Thymus (tissue), 14 donors: ENCODE measurements at places on chromosomes 5 and 9. TPM values are rescaled to one million over a fixed set of nuclear protein-coding genes. Genes with fewer than 3 reads are reported as not detected.

DNA sequence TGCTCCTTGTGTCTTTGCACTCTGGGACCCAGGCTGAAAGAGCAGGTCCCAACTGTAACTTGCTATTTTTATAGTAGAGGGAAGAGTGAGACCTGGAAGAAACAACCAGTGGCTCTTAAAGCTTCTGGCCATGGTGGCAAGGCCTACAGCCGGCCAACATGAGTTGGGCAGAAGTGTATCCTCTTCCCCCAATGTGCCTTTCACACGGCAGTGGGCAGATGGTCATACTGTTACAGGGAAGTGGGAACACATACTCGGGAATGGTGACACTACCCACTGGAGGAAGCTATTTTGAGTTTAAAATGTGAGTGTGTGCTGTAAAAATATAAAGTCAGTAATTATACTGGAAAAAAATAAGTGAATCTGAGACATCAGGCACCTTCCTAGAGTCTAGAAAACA lies 116.0 kb downstream of the MVB12B start:
- H3K4me1 ChIP-seq, result peaks cover 7% of the 10 kb centered on the region
- no peak overlapping the region for H3K27ac ChIP-seq
- H3K27me3 ChIP-seq, result no peaks in the 10 kb centered on the region
- H3K36me3 ChIP-seq, result no peaks in the 10 kb centered on the region
- no peak overlapping the region for H3K4me3 ChIP-seq

DNA sequence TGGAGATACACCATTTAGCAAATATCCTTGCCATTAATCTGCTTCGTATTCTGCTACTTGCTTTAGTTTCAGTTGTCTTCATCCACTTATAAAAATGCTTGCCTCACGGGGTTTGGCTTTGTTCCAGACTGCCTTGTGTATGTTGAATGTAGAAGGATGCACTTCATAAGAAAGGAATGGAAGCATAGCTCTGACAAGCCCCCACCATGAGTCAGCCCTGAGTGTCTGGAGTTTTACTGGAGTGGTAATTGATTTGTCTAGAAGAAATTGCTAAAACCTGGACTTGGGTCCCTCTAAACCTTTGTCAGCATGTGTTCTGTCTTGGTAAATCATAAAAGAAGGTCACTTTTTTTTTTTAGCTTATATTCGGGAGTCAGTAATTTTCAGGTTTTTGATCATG lies 4.6 kb downstream of the TEX48 start:
- H3K36me3 ChIP-seq, result no peaks in the 10 kb centered on the region
- H3K4me3 ChIP-seq, result no peak overlapping the region
- H3K4me1 ChIP-seq, result no peaks in the 10 kb centered on the region
- no peaks in the 10 kb centered on the region for H3K27me3 ChIP-seq
- peak; percentile 28 for DNase-seq
- no peak overlapping the region for H3K27ac ChIP-seq

GRCh38 chr9:115121181-115121580 lies 3.2 kb upstream of the TNC start:
- DNase-seq, result no peak
- H3K4me3 ChIP-seq, result no peak overlapping the region
- peaks cover 29% of the 10 kb centered on the region for H3K27me3 ChIP-seq
- H3K27ac ChIP-seq, result no peak overlapping the region
- no peaks in the 10 kb centered on the region for H3K4me1 ChIP-seq
- no peaks in the 10 kb centered on the region for H3K36me3 ChIP-seq

GRCh38 chr9:37997636-37998374 lies 71.2 kb downstream of the SHB start:
- peaks cover 13% of the 10 kb centered on the region for H3K4me1 ChIP-seq
- H3K36me3 ChIP-seq, result no peaks in the 10 kb centered on the region
- no peaks in the 10 kb centered on the region for H3K27me3 ChIP-seq
- DNase-seq, result no peak
- no peak overlapping the region for H3K27ac ChIP-seq
- no peak overlapping the region for H3K4me3 ChIP-seq

The SPATA31D4 gene
- not detected for total RNA-seq

- DNase-seq, result no peak
- H3K4me3 ChIP-seq, result peak overlapping the region; percentile 50
- peaks cover 45% of the 10 kb centered on the region for H3K27me3 ChIP-seq
- H3K27ac ChIP-seq, result peak overlapping the region; percentile 66
- peaks cover 47% of the 10 kb centered on the region for H3K4me1 ChIP-seq
Measured at GRCh38 chr5:177496727-177497291, 595 bp downstream of the PDLIM7 start.

DNA sequence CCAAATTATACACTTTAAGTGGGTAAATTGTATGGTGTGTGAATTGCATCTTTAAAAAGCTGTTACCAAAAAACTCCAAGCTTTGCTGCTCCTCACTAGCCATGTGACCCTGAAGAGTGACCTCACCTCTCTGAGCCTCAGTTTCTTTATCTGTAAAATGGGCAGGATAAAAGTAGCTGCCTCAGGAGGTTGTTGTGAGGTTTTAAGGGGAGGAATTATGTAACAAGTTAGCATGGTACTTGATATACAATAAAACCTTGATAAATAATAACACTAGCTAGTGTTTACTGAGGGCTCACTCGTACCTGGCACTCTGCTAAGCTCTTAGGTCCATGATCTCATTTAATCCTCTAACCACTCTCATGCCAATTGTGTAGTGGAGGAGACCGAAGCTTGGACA lies 19.0 kb upstream of the PHF19 start:
- DNase-seq, result no peak
- H3K27ac ChIP-seq, result peak overlapping the region; percentile 27
- H3K4me3 ChIP-seq, result no peak overlapping the region
- H3K36me3 ChIP-seq, result no peaks in the 10 kb centered on the region
- H3K27me3 ChIP-seq, result no peaks in the 10 kb centered on the region
- peaks cover 95% of the 10 kb centered on the region for H3K4me1 ChIP-seq

The PRSS3 gene
- total RNA-seq, result 5.7 TPM

- DNase-seq, result no peak
- H3K4me1 ChIP-seq, result no peaks in the 10 kb centered on the region
- no peak overlapping the region for H3K4me3 ChIP-seq
- no peak overlapping the region for H3K27ac ChIP-seq
- H3K36me3 ChIP-seq, result peaks cover 4% of the 10 kb centered on the region
Measured at GRCh38 chr5:119501671-119502179, 49.4 kb downstream of the HSD17B4 start.

- no peaks in the 10 kb centered on the region for H3K36me3 ChIP-seq
- H3K27me3 ChIP-seq, result no peaks in the 10 kb centered on the region
- DNase-seq, result peak; percentile 48
- no peak overlapping the region for H3K27ac ChIP-seq
Measured at GRCh38 chr5:14946815-14947620, 75.4 kb upstream of the ANKH start.

- no peak overlapping the region for H3K4me3 ChIP-seq
- no peaks in the 10 kb centered on the region for H3K36me3 ChIP-seq
- DNase-seq, result no peak
Measured at GRCh38 chr9:101999441-101999840, 261.0 kb upstream of the GRIN3A start.

DNA sequence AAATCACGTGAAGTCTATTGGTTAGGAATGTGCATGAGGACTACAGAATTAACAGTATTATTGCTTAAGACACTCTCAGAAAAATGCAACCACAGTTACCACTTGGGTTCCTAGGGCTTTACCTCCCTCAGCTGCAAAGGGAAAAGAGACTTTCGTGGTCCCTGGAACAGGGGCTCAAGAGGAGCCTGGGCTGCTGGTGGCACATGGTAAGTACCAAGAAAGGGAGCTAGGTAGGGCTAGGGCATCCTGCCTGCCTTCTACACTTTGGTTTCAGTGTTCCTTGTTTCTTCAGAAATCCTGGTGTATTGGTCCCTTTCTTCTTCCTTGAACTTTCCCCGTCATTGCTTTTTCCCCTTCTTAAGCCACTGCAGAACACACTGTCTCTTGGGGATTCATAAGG lies 7.3 kb upstream of the VCAN start:
- H3K27me3 ChIP-seq, result peaks cover 30% of the 10 kb centered on the region
- no peak overlapping the region for H3K27ac ChIP-seq
- no peaks in the 10 kb centered on the region for H3K36me3 ChIP-seq
- H3K4me1 ChIP-seq, result no peaks in the 10 kb centered on the region
- no peak for DNase-seq

- no peaks in the 10 kb centered on the region for H3K4me1 ChIP-seq
- no peak for DNase-seq
- H3K4me3 ChIP-seq, result no peak overlapping the region
- H3K27me3 ChIP-seq, result no peaks in the 10 kb centered on the region
Measured at GRCh38 chr9:91376239-91376638, 14.5 kb upstream of the AUH start.

- no peaks in the 10 kb centered on the region for H3K4me1 ChIP-seq
- H3K27ac ChIP-seq, result no peak overlapping the region
- DNase-seq, result peak; percentile 70
- H3K36me3 ChIP-seq, result no peaks in the 10 kb centered on the region
Measured at GRCh38 chr5:142548739-142549275, 137.1 kb downstream of the FGF1 start.

- H3K4me1 ChIP-seq, result no peaks in the 10 kb centered on the region
- DNase-seq, result no peak
- H3K4me3 ChIP-seq, result no peak overlapping the region
- H3K27me3 ChIP-seq, result no peaks in the 10 kb centered on the region
Measured at GRCh38 chr9:105890046-105890822, 195.9 kb downstream of the TMEM38B start.

The TEX53 gene
- total RNA-seq, result not detected

- no peak overlapping the region for H3K4me3 ChIP-seq
- no peaks in the 10 kb centered on the region for H3K27me3 ChIP-seq
- peaks cover 16% of the 10 kb centered on the region for H3K4me1 ChIP-seq
- no peaks in the 10 kb centered on the region for H3K36me3 ChIP-seq
Measured at GRCh38 chr5:62077387-62077786, 228.6 kb upstream of the KIF2A start.

DNA sequence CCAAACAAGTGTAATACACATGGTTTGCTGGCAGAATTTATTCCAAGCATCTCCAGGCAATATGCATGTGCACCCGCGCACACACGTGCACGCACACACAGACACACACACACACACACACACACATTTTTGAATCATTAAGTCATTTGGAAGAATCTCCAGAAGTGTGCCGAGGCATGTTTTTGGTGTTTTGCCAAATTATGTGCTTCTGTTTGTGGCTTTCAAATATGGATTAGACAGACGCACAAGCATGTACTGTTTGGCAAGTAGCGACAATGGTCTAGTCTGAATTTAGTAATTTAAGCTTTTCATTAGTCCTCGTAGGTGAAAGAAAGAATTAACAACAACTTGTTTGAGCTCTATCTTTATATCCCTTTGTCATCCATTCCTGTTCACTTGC lies 36.7 kb downstream of the NFIB start:
- H3K36me3 ChIP-seq, result no peaks in the 10 kb centered on the region
- no peak overlapping the region for H3K27ac ChIP-seq
- DNase-seq, result no peak
- no peaks in the 10 kb centered on the region for H3K4me1 ChIP-seq
- no peak overlapping the region for H3K4me3 ChIP-seq
- no peaks in the 10 kb centered on the region for H3K27me3 ChIP-seq

DNA sequence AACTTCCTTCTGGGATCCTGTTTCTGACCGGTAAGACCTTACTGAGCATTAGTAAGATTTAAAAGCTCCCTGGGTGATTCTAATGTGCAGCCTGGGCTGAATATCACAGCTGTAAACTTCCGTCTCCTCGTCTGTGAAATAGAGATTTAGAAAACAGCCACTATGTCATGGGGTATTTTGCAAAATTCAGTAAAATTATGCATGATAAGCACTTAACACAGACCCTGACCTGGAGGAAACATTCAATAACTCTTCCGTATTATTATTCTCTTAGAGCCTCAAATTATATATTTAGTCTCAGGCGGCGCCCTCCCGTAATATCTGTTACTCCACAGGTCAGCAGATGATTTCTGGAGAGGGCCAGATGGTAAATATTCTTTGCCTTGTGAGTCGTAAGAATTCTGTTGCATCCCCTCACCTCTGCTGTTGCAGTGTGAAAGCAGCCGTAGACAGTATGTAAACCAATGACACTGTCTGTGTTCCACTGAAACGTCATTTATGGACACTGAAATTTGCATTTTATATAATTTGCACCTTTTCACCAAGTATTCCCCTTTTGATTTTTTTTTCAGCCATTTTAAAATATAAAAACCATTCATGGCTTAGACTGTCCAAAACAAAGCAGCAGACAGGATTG lies 39.2 kb upstream of the RARS1 start:
- H3K4me1 ChIP-seq, result no peaks in the 10 kb centered on the region
- H3K27me3 ChIP-seq, result peaks cover 2% of the 10 kb centered on the region
- H3K27ac ChIP-seq, result no peak overlapping the region
- H3K4me3 ChIP-seq, result no peak overlapping the region
- no peak for DNase-seq

DNA sequence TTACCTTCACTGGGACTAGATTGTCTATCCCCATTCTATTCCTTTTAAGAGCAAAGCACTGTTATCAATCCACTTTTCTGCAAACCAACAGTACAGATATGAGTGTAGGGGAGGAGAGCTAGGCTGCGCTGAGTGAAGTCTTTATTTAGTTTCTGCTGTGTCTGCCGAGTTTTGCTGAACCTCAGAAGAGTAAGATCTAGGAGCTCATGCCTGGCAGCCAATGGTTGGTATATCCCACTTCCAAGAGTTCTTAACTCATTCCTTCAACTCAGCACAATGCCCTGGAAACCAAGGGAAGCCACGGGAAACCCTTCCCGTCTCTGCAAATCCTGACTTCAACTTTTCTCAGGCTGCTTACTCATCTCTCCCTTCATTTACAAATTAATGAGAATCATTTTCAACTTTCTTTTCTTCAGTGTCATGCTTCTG lies 58.0 kb upstream of the JAK2 start:
- no peak for DNase-seq
- H3K4me3 ChIP-seq, result no peak overlapping the region
- no peaks in the 10 kb centered on the region for H3K27me3 ChIP-seq
- no peak overlapping the region for H3K27ac ChIP-seq
- H3K4me1 ChIP-seq, result no peaks in the 10 kb centered on the region

DNA sequence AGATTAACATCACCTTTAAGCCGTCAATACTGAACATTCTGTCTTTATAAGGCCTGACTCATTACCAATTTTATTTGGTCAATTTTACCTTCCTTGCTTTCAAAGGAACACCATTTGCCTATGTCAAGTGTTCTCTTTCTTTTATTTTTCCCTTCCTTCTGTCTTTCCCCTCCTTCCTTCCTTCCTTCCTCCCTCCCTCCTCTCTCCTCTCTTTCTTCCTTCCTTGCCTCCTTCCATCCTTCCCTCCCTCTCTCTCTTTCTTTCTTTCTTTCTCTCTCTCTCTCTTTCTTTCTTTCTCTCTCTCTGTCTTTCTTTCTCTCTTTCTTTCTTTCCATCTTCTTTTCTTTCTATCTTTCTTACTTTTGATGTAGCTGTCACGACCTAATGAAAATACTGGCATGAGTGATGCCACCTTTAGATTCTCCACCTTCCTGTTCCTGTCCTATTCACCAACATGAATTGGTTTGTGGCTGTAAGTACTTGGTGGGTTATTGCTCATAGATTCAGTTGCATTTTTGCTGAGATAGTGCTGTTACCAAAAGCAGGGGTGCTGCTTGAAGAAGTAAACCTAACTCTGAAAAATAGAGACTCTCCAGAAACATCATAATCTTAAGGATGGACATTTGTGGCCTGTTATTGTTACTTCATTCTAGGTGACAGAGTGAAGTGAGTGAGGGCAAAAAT lies 33.8 kb downstream of the DOCK8 start:
- H3K4me3 ChIP-seq, result no peak overlapping the region
- no peak for DNase-seq
- H3K27ac ChIP-seq, result no peak overlapping the region
- H3K4me1 ChIP-seq, result no peaks in the 10 kb centered on the region

- no peak for DNase-seq
- H3K27ac ChIP-seq, result no peak overlapping the region
- H3K36me3 ChIP-seq, result no peaks in the 10 kb centered on the region
- no peaks in the 10 kb centered on the region for H3K4me1 ChIP-seq
- no peak overlapping the region for H3K4me3 ChIP-seq
Measured at GRCh38 chr5:13708432-13708831, 236.1 kb downstream of the DNAH5 start.

- no peak overlapping the region for H3K4me3 ChIP-seq
- no peak for DNase-seq
- H3K36me3 ChIP-seq, result no peaks in the 10 kb centered on the region
- H3K4me1 ChIP-seq, result no peaks in the 10 kb centered on the region
Measured at GRCh38 chr9:117869287-117869686, 165.1 kb downstream of the TLR4 start.
